ENCODE measurements at places on chromosomes 7 and 10.
A peak's percentile ranks its signal among the peaks of the same experiment; 100 is the strongest.

DNA sequence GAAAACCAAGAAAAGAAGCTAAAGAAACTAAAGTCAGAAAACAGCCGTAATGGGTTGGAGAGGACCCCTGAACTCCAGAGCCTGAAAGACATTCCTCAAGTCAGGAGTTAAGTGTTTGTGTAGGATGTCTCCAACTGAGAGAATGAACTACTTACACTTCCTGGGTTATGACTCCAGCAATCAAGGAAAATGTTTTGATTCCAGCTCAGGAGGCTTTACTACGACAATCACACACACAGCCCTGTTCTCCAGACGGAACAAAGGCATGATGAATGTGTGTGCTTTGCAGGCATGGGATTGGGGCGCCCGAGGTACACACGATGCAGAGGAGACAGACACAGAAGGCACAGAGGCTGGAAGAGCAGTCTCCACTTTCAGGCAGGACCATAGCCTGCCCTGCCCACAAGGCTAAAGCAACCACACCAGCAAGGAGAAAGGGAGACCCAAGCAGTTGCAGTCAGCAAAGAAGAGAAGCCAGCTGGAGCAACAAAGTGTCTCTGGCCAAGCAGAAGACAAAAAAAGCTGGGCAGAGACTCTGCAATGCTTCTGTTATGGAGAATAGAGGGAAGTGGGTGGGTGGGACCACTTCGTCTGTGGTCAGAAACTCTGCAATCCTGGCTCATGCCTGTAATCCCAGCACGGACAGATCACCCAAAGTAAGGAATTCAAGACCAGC lies 89.1 kb downstream of the GRB10 start:
- DNase-seq, result no peak

- DNase-seq, result no peak
Measured at GRCh38 chr7:141999058-141999623, 3.5 kb downstream of the MGAM start.

DNA sequence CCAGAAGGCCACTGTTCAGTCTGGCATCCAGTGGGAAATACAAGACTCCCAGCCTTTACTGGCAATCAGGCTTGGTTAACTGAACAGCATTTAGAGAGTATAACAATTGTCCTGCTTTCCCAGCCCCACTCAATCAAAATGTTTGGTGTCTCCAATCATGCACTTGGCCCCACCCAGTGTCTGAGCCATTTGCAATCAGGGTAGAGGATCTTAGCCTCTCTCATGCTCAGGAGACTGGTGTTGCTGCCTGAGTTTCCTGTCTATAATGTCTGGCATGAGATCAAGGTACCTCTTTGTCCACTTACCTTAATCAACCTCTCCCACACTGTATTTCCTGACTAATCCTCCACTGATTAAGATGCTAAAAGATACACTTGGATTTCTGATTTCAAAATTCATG lies 290.2 kb upstream of the GHITM start:
- no peak for DNase-seq

- peak; percentile 71 for DNase-seq
Measured at GRCh38 chr7:76358011-76358480, 745 bp downstream of the YWHAG start.

- DNase-seq, result no peak
Measured at GRCh38 chr7:3568516-3568915, 267.5 kb downstream of the SDK1 start.

- no peak for DNase-seq
Measured at GRCh38 chr10:70785190-70785589, at the start of gene TBATA. TSS of gene TBATA (minus strand) at chr10:70785377. CDS start at chr10:70783379, 1,998 bp downstream.

- no peak for DNase-seq
Measured at GRCh38 chr7:11642276-11642675, 189.7 kb downstream of the THSD7A start.

GRCh38 chr7:16514271-16514670 lies 12.4 kb upstream of the LRRC72 start:
- DNase-seq, result no peak

DNA sequence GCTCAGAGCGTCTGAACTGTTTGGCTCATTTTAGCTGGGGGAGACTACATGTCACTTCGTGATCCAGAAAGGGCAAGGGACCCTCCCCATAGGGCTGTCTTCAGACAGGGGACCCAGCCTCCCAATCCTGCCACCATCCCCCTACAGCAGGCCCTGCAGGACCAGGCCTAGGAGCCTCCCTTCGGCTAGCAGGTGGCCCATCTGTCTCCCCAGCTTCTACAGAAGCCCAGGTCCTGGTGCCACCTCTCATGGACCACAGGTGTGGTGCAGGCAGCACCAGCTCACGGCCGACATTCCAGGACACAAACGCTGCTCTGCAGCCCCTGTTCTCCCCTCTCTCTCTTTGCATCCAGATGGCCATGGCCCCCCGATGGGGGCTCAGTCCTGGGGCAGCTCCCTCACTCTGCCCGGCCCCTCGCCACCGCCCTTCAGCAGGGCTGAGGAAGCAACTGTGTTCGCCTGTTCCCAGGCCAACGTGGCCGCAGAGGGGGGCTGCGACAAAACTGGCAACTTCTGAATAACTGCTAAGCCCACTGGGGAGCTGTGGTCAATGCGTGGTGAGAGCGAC lies 10.3 kb downstream of the TECPR1 start:
- no peak for DNase-seq

DNA sequence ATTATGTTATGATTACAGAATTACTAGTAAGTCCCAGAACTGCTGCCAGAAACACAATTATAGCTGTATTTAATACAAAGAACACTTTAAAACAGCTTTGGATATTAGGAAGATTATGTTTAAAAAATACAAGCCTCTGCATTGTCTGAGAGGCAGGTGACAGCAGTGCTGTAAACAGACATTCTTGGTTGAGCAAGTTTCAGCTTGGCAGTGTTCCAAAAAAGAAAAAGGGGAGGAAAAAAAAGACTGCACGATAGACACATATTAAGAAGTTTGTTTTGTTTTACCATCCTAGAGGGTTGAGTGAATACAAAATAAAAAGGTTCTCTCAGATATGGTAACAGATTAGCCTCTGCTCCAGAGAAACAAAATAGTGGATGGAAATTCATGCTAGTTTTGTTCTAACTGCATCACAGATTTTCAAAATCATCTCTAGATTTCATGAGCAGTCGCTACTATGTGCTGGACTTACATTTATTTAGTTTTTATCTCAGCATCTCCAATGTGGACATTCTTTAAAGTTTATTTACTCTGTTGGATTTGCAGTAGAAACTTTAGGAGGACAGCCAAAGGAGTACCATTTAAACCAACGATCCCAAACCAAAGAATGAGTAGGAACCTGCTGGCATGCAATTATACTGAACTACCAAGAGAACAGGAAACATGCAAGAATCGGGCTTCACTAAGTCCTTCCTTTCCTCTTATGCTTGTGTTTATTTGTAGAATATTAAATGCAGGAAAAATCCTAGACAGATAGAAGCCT lies 9.0 kb downstream of the FAM204A start:
- no peak for DNase-seq

DNA sequence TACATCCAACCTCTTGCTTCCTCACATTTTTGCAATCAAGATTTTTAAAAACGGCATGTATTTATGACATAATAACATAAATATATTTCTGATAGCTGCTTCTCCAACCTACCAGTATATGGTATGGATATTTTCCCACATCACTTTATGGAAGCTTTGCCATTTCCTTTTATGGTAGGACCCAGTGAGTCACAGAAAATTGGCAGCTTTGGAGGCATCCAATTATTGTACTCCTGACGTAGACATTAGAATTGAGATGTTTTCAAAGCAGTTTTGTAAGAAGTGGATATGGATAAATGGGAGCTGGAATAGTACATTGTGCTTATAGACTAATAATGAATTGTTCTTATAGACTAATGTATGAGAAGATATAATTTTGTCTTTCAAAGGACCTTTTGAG lies 23.8 kb upstream of the BICC1 start:
- DNase-seq, result no peak

GRCh38 chr10:14332903-14333302 lies 2.2 kb upstream of the FRMD4A start:
- DNase-seq, result no peak

DNA sequence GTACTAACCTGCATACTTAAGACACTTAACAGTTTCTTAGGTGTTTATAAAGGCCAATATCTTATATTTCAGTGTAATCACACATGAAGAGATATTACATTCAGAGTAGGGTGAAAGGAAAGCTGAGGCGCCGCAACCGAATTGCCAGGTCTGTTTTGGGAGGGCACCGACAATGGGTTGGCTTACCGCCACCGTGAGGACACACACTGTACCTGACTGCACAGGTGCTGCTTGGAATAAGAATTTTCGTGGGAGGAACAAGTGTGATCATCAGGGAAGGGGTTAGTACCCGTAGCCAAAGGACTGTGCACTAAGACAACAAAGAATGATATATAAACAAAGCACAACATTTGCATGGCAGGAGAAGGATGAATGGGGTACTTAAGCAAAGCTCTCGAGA lies 591.8 kb downstream of the SUGCT start:
- no peak for DNase-seq

- DNase-seq, result no peak
Measured at GRCh38 chr10:878895-879294, 52.6 kb downstream of the LARP4B start.

- DNase-seq, result no peak
Measured at GRCh38 chr7:50212016-50212325, 92.5 kb upstream of the IKZF1 start.

- DNase-seq, result no peak
Measured at GRCh38 chr7:99631295-99632109, 14.8 kb downstream of the ZSCAN25 start.

- DNase-seq, result no peak
Measured at GRCh38 chr10:17838080-17838648, 29.0 kb downstream of the MRC1 start.

- no peak for DNase-seq
Measured at GRCh38 chr10:125468278-125468677, 214.7 kb downstream of the TEX36 start.

DNA sequence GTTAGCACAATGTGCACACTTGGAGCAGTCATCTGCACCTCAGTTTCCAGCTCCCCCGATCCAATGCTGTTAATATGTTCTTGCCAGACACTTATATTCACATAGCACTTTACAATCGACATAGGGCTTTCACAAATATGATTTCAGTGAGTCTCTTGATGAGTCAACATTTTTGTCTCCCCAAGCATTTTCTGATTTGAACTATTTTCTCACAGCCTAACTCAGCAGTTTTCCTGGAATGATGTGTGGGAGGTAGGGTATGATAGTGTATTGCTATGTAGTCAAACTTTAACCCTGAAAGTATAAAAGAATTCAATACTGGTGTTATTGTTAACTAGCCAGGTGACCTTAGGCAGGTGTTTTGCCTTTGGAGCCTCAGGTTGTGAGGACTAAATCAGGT lies 82.5 kb upstream of the LRGUK start:
- no peak for DNase-seq

DNA sequence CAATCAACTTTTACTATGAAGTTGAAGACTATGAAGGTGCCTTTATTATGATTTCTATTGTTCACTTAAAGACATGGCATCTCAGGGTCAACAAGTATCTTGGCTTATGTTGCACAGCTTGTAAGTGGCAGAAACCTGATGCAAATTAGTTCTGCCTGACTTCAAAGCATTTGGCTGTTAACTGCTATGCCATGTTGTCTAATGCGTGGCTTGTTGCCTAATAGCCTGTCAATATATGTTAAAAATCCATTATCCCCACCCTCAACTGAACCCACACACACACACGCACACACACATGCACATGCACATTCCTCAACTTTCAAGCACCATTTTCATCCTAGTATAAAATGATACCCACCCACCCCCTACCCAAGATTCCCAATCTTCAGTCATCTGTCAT lies 217.1 kb downstream of the NRG3 start:
- DNase-seq, result no peak

DNA sequence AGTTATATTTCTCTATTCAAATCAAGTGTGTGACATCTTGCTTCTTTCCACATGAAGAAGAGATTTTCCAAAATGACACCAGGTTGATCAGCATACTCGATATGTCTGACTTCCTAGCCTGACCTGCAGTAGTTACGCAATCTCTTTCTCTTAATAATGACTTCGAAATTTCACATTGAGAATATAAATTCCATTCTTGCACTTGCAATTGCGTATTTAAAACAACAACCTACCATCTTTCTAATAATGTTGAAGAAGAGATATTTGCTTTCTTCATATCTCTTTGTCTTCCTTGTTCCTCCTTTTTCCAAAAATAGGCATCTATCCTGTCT lies 276.3 kb downstream of the CSTF2T start:
- DNase-seq, result no peak

DNA sequence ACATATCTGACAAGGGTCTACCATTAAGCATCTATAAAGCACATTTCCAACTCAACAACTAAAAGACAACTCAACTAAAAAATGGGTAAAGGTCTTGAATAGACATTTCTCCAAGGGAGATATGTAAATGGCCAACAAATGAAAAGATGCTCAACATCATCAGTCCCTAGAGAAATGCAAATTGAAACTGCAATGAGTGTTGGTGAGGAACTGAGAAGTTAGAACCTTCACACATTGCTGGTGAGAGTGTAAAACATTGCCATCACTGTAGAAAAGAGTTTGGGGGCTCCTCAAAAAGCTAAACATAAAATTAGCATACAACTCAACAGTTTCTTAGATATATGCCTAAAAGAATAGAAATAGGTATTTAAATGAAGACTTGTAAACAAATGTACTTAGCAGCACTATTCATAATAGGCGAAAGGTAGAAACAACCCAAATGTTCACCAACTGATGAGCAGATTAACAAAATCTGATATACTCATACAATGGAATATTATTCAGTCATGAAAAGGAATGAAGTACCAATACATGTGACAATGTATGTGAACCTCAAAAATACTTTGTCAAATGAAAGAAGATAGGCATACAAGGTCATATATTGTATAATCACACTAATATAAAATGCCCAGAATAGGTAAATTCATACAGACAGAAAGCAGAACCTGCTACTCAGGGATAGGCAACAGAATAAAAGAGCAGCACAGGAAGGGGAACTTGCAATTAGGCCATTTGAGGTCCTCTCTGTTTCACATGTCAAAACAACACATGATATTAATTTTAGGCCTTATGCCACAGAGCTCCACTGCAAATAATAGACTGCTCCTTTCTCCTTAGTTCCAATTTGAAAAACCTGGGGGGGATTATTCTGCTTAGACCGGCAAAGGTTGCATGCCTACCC lies 10.6 kb upstream of the LRRC72 start:
- DNase-seq, result no peak

DNA sequence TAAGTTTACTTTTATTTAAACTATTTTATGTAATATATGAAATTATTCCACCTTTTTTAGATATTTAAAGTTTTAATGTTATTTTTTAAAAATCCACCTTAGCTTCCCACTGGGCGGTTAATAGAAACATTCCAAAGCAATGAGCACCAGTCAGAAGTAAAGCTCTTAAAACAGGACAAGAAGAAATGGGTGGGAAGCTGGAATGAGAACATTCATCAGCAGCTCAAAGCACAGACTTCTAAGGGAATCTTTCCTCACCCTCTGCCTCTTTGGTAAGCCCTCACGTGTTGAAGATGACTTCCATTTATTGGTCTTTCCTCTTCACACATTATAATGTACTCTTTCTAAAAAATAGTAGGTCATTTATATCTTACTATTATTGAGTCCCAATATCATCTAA lies 3.1 kb downstream of the AGMO start:
- DNase-seq, result no peak

- no peak for DNase-seq
Measured at GRCh38 chr7:32952876-32953275, 4.4 kb upstream of the FKBP9 start.

GRCh38 chr10:91796331-91797047 lies 1.7 kb upstream of the TNKS2 start:
- DNase-seq, result peak; percentile 70

- no peak for DNase-seq
Measured at GRCh38 chr7:134059921-134060320, 67.2 kb upstream of the LRGUK start.
